Kidney tubule cell (primary cell): ENCODE measurements at places on chromosomes 1 and 21.
A peak's percentile ranks its signal among the peaks of the same experiment; 100 is the strongest.

DNA sequence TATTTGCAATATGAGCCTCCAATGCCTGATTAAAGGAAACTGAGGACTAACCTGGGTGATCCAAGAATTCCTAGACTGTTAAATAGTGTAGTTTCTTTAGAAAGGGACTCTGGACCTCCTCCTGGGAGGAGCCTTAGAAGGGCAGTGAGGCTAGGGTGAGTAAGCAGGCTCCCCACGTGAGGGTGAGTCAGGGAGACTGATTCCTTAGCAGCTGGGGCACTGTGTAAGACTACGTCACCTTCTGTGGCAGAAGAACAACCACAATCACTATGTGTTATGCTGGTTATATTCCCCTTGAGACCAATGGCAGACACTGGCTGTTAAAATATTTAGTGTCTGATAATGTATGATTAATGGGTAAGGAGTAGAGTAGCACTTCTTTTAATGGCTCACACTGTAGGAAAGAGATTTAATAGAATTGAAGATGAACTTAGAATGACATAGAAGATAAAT lies 53.3 kb upstream of the SYT14 start:
- peak; percentile 99 for DNase-seq

DNA sequence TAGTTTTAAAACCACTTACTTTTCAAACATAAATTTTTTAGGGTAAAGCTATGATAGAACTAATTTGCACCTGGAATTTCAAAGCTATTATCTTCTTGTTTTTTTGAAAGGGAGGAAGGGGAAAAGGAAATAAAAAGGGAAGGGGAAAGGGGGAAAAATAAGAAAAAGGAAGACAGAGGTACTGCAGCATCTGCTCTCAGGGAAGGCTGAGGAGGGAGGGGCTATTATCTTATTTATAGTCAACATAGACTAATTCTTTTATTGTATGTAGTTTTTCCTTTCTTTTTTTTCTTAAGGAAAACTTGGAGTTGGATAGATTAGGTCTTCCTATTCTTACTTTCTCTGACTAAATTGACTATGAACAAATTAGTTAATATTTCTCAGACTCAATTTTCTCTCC lies 41.5 kb upstream of the ZYG11A start:
- no peak for DNase-seq

DNA sequence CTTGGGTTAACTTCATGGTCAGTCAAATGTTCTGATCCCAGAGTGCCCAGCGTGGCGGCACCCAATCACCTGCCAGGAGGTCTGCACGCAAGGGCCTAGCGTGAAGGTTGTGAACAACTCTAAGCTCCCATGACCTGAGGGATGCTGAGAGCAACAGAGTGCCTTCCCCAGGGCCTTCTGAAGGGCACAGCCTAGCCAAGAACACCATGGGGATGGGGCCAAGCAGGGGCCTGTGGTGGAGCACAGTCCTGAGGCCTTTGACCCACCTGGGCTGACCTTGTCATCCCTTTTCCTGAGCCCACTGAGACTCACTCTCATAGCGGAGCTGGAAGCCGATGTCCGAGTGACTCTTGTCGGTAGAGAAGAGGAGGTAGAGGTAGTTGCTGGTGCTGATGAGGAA lies 138.8 kb upstream of the HMGB4 start:
- no peak for DNase-seq

DNA sequence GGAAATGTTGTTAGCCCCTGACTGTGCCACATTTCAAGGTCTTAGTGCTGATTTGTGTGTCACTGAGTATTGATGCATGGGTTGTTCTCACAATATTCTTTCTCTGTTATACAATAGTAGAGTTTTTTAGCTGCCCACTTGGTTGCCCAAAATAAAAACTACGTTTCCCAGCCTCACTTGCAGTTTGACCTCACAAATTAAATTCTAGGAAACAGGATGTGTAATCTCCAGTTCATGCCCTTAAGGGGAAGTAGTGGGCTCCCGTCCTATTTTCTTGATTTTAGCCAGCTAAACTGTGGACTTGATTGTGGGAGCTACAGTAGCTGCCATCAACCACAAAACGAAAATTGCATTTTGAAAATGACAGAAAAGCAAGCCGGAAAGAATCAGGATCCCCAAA lies 27.3 kb upstream of the LAMC1 start:
- no peak for DNase-seq

GRCh38 chr21:34884346-34884929 lies 164.7 kb downstream of the RUNX1 start:
- DNase-seq = peak; percentile 24

- DNase-seq = peak; percentile 30
Measured at GRCh38 chr1:241641773-241642592, 1.8 kb upstream of the CHML start.

DNA sequence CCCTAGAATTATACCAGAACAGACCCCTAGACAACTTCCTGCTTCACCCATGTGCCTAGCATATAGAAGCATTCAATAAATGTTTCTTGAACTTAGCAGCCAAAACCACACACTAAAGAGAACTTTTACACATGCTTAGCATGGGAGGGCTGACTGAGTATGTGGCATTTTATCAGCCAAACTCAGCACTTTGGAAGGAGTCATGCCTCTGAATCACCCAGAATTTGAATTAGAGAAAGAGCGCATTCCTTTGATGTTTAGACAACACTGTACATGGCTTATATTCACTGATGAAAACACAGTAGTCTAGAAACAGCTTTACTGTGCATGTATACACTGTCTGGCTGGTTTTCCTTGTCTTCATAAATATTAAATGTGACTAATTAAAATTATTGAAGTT lies 26.1 kb downstream of the SPAG17 start:
- peak; percentile 89 for DNase-seq

DNA sequence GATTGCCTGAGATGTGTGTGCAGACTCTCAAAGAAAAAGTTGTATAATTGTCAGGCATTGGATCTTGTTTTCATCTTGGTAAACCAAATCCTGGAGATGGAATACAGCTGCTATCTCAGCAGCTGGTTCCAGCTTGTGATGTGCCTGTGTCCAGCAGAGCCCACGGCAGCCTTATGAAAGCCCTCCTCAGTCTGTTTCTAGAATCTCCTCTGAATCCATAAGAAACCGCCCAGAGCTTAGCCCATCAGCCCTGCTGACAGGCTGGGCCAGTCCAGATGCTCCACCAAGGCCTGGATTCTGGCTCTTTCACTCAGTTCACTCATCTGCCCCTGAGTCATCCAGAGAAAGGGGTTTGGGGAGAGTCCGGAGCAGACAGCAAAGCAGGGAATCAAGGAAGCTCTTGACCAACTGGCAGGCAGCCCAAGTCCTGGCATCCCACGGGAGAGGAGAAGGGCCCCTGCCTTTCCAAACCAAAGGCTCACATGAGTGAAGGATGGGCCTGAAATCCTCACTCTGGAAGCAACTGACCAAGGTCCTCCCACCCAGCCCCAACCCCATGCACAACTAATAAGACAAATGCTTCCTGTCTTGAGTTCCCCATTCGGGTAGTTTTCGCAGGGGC lies 45.7 kb downstream of the NAV1 start:
- peak; percentile 56 for DNase-seq

GRCh38 chr21:42781971-42782722 lies 97.2 kb downstream of the WDR4 start:
- DNase-seq = no peak

DNA sequence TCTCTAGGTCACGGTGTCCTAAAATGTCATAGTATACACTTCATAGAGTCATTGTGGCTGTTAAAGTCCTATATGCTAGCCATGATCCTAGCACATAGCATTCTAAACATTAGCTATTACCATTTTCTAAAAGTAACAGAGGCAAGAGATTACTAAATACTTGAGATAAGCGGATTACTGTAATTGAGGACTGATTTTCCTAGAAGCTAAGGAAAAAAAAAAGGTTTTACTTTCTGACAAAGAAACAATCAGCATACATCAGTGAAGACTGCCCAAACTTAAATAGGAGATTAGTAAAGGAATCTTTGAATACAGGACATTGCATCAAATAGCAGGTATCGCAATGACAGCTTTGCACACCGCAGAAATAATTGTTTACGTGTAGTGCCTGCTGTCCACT lies 91.3 kb upstream of the HNRNPU start:
- DNase-seq = no peak

- DNase-seq = peak; percentile 86
Measured at GRCh38 chr21:44939532-44940115, at the start of gene SLX9. TSS of gene SLX9 (plus strand) at chr21:44940029. CDS start at chr21:44940058, 29 bp downstream.

- peak; percentile 61 for DNase-seq
Measured at GRCh38 chr1:178725466-178726086, 532 bp downstream of the RALGPS2 start.

DNA sequence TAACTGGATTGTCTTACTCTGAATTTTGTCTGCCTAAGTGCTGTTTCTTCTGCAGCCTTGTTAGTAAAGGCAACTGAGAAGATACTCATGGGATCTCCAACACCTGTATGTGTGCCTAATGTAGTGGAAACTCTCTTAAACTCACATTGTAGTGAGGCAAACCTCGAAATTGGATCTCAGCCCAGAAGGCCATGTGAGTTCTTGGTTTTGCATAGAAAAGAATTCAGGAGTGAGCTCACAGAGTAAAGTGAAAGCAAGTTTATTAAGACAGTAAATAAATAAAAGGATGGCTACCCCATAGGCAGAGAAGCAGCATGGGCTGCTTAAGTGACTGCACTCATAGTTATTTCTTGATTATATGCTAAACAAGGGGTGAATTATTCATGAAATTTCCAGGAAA lies 1344.7 kb downstream of the NCAM2 start:
- DNase-seq = no peak

DNA sequence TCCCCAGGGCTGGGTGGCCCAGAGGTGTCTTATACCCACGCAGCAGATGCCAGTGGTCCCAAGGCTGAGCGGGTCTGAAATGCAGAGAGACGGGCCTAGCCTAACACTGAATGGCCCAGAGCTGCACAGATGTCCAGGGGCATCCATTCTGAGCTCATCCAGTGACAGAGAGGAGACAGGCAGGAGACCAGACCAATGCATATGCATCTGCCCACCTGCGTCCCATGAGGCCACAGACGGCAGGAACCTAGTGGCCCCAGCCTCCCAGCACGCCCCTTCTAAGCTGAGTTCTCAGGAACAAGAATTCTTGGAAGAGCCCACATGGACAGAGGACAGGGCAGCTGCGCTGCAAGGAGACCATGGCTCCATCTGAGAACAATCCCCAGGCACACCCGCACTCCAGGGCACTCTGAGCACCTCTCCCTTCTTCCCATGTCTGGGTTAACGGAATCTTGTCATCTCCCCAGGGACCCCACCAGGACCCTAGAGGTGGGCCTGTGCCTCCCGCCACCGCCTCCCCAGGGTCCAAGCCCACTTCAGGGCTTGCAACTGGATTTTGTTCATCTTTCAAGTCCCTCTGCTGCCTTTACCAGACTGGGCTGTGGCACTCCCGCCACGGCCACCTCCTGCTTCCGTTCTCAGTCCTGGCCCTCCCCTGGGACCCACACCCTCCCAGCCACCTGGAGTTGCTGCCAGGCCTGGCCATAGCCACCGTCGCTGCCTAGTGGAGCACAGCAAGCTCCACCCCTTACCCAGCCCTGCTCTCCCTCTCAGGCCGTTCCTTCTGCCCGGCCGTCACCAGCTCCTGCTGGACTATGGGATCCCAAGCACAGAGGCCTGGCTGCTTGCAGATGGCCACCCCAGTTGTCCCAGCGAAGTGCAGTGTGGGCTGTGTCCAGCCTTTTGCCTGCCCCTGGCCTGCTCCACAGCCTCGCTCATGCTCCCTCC lies 3.3 kb downstream of the WNT3A start:
- DNase-seq = peak; percentile 58

GRCh38 chr1:177977141-177977540 lies 7.3 kb upstream of the SEC16B start:
- DNase-seq = peak; percentile 27

GRCh38 chr1:233229288-233229687 lies 66.2 kb downstream of the PCNX2 start:
- no peak for DNase-seq

- DNase-seq = no peak
Measured at GRCh38 chr1:182301026-182301436, 90.6 kb downstream of the GLUL start.
